Body of pancreas (tissue), 4 donors: ENCODE measurements at places on chromosomes 7 and 10. TPM values are rescaled to one million over a fixed set of nuclear protein-coding genes. Genes with fewer than 3 reads are reported as not detected.

PIK3AP1 gene
- total RNA-seq: 37.2 TPM

GALNT17 gene
- 27.4 TPM for total RNA-seq

HECW1 gene
- under 0.01 TPM for total RNA-seq

CCT6A gene
- total RNA-seq: 75.8 TPM

OR2A1 gene
- not detected for total RNA-seq

TMEM26 gene
- total RNA-seq: not detected

MCM7 gene
- total RNA-seq: 32.6 TPM

PNLIPRP2 gene
- total RNA-seq: 455 TPM

UTF1 gene
- not detected for total RNA-seq
